Metanephros (tissue), 2 donors: ENCODE measurements at places on chromosomes 3 and 15. TPM values are rescaled to one million over a fixed set of nuclear protein-coding genes. Genes with fewer than 3 reads are reported as not detected.

RAB6B gene
- total RNA-seq, result 5.3 TPM

PLIN1 gene
- total RNA-seq, result 11.3 TPM

HACD3 gene
- total RNA-seq, result 108 TPM

SLMAP gene
- 62.7 TPM for total RNA-seq

GP5 gene
- 1.6 TPM for total RNA-seq

PPARG gene
- total RNA-seq, result 35.8 TPM

C15orf40 gene
- 48.6 TPM for total RNA-seq

SAMMSON gene
- total RNA-seq, result not detected

PRSS50 gene
- total RNA-seq, result 0.99 TPM

ITGB5 gene
- 68.1 TPM for total RNA-seq

CCR8 gene
- total RNA-seq, result not detected

SQOR gene
- 14.3 TPM for total RNA-seq

SHC4 gene
- total RNA-seq, result 2.0 TPM

CLDN18 gene
- total RNA-seq, result 0.29 TPM

PLAAT1 gene
- total RNA-seq, result 4.0 TPM

C3orf38 gene
- total RNA-seq, result 24.5 TPM
